ENCODE measurements at places on chromosomes 2 and 18. TPM values are rescaled to one million over a fixed set of nuclear protein-coding genes. Genes with fewer than 3 reads are reported as not detected.

The GATA6 gene
- not detected for polyA plus RNA-seq

The DPYSL5 gene
- not detected for polyA plus RNA-seq

DNA sequence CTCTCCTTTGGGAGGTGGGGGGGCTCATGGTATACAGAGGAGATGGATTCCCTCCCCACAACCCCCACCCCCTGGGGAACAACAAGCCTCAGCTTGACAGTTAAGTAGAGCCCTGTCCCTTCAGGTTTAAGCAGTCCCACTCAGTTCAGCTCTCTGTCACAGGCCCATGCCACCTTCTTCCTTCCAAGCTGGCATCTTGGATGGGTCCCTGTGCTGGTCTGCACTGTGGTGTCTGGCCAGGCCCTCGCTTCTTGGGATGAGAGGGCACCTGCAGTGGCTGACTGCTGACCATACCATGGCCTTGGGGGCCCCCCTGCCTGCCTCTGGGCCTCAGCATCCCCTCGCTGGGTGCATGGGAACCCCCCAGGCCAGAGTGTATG lies 20.4 kb upstream of the GPR17 start:
- DNase-seq = no peak

The RPIA gene
- 41.8 TPM for polyA plus RNA-seq

DNA sequence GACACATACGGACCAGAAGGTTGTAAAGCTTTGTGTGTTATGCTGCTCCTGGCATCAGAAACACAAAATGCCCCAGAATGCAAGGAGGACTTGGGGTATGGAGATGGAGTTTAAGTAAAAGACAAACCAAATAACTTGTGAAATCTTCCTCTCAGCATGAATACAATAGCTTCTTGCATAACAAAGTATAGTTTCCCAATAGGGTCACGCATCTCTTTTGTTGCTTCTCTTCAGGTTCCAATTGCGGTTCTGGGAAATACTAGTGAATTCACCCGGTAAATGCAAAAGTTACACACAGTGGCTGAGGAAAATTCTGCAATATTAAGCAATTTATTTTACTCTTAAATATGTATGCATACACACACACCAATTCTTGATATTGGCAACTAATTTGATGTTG lies 339.2 kb upstream of the EPHA4 start:
- no peak for DNase-seq

The RFTN2 gene
- polyA plus RNA-seq = 0.08 TPM

- no peak for DNase-seq
Observed at GRCh38 chr2:172248785-172249187, 146.1 kb upstream of the DLX2 start.

The SLC23A3 gene
- polyA plus RNA-seq = not detected

DNA sequence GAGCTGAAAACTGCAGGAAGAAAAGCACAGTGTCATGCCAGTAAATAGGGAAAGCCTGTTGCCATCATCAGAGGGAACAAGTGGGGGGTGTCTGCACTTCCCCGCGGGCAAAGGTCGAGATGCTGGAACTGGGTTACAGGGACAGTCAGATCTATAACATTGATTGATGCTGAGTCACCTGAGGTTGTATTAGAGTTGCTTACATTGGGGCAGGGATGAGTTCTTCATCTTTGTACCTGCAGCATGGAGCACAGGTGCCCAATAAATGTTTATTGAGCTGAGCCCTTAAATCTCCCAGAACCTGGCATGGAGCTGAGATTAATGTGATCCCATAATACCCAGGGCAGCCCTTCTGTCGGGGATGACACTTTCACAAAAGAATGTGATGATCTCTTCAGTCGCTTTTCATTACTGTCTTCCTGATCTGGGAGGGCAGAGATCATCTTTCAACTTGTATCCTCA lies 5.9 kb upstream of the RNF152 start:
- no peak for DNase-seq

The GPR155 gene
- polyA plus RNA-seq = 17.8 TPM

DNA sequence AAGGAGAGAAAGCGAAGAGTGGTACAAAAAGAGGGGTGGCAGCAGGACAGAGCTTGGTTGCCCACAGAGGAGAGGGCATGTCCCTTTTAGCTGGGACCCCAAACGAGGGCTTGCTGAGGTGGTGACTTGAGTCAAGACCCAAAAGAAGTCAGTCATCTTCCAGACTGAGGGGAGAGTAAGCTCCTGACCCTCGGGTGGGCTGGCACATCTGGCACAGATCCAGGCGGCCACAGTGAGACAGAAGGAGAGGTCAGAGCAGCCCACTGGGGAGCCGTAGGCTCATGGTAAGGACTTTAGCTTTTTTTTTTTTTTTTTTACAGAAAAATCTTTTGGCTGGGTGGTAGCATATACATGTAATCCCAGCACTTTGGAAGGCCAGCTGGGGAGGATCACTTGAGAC lies 77.9 kb upstream of the ST6GAL2 start:
- DNase-seq = no peak

DNA sequence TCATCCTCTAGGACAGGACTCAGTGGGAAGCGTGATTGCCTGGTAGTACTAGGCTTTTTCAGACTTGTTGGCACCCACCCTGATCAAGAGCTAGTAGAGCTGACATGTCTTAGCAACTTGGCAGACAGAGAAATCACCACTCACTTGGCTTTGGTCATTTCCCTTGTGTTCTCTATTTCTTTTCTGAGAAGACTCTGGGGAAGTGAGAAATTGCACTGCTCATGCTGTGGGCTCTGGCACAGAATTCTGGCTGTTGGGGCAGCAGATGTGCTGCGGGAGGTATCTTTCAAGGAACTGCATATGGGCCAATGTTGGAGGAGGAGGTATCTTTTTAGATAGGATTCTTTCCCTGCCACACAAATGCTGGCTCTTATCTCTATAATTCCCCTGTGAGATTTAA lies 529.1 kb upstream of the MEX3C start:
- DNase-seq = no peak

The AQP12B gene
- polyA plus RNA-seq = not detected

The ASB18 gene
- polyA plus RNA-seq = not detected

The SLC4A5 gene
- 0.85 TPM for polyA plus RNA-seq

DNA sequence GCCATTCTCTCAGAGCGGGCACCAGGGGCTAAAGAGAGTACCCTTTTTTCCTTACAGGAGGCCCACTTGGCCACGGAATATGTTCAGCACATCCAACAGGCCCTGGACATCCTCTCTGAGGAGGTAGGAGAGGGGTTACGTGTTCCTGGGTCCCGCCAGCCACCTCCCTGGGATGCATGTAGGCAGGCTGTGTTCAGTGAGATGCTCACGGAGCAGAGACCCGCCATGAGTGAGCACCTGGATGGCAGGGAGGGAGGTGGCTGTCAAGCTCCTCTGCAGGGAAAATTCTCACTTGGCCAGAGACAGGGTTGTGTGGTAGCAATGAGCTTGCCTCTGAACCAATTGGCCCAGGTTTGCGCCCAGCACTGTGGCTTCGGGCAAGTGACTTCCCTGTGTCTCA lies 123.1 kb upstream of the PPP1CB start:
- no peak for DNase-seq

The DSG1 gene
- not detected for polyA plus RNA-seq

GRCh38 chr2:17518212-17519154 lies at the start of gene RAD51AP2:
TSS of gene RAD51AP2 (minus strand) at chr2:17518440. CDS start at chr2:17518415, 25 bp downstream.
- DNase-seq = no peak

GRCh38 chr2:3108710-3109702 lies 268.6 kb downstream of the EIPR1 start:
- DNase-seq = no peak

GRCh38 chr2:168025487-168026202 lies 221.8 kb downstream of the STK39 start:
- no peak for DNase-seq

The TRIM43 gene
- polyA plus RNA-seq = not detected

GRCh38 chr2:98473995-98474780 lies 29.5 kb downstream of the INPP4A start:
- DNase-seq = no peak

GRCh38 chr18:43882358-43883055 lies 605.2 kb upstream of the SYT4 start:
- DNase-seq = no peak

- DNase-seq = no peak
Observed at GRCh38 chr2:41963661-41964525, 83.9 kb upstream of the PKDCC start.

The FNDC4 gene
- not detected for polyA plus RNA-seq

The ZNF521 gene
- polyA plus RNA-seq = not detected
